ENCODE measurements at places on chromosomes 16 and 17. TPM values are rescaled to one million over a fixed set of nuclear protein-coding genes. Genes with fewer than 3 reads are reported as not detected.

TMEM100 gene
- total RNA-seq: not detected

ZMYND15 gene
- not detected for total RNA-seq

CMTM4 gene
- 22.3 TPM for total RNA-seq

C16orf74 gene
- total RNA-seq: 62.1 TPM

NPIPB4 gene
- 6.0 TPM for total RNA-seq

MSRB1 gene
- 6.7 TPM for total RNA-seq

UMOD gene
- not detected for total RNA-seq

All from airway epithelial cell (primary cell).